NCI-H2171 (cell line): ENCODE measurements at places on chromosomes 4 and X.

- DNase-seq: peak; percentile 81
These were observed 79.4 kb downstream of the FAM53A start for GRCh38 chr4:1604706-1605205.

GRCh38 chr4:153603258-153603657 lies 80.8 kb upstream of the TLR2 start:
- DNase-seq: no peak

- no peak for DNase-seq
These were observed 139.7 kb upstream of the MAMLD1 start for GRCh38 chrX:150223176-150224015.

- DNase-seq: no peak
These were observed 37.8 kb upstream of the FRMD7 start for GRCh38 chrX:132165651-132166050.

DNA sequence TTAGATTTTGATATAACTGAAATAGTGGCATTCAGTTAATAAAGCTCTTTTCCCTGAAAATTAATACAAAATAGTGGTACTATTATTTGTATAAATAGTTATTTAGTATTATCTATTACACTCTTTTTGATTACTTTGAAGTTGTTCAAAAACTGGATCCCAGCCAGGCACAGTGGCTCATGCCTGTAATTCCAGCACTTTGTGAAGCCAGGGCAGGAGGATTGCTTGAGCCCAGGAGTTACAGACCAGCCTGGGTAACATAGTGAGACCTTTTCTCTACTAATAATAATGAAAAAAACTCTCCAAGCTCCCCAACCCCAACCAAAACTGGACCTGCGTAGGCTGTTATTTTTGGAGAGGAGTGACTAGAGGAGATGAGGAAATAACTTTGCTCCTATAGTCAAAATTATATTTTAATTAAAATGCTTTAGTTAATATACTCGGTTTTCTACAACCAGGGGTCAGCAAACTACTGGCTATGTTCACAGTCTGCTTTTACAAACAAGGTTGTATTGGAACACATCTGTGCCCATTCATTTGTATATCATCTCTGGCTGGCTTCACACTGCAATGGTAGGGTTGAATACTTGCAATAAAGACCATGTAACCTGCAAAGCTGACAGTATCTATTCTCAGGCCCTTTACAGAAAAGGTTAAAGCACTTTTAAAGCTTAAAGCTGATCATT lies 27.6 kb downstream of the GUCY1A1 start:
- DNase-seq: no peak

DNA sequence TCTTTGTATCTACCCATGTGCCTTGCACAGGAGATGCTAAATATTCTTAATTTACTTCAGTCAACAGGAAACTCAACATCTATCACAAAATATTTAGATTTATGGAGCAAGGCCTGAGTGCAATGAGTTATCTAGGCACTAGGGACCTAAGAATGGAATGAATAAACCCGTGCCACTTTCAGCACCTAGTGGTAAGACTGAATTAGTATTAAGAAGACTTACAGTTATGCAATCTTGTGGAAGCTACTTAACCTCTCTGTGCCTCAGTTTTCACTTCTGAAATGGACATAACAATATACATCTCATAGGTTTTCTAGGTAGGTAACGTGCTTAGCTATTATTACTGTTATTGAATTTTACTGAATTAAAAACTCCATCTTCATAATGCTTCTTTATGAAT lies 144.6 kb upstream of the MAP3K15 start:
- no peak for DNase-seq

GRCh38 chrX:71998836-71999509 lies 88.3 kb downstream of the NHSL2 start:
- no peak for DNase-seq

GRCh38 chr4:38114386-38115150 lies 154.4 kb downstream of the PTTG2 start:
- DNase-seq: no peak

- DNase-seq: no peak
These were observed 42.0 kb downstream of the IRF2 start for GRCh38 chr4:184432127-184432922.

DNA sequence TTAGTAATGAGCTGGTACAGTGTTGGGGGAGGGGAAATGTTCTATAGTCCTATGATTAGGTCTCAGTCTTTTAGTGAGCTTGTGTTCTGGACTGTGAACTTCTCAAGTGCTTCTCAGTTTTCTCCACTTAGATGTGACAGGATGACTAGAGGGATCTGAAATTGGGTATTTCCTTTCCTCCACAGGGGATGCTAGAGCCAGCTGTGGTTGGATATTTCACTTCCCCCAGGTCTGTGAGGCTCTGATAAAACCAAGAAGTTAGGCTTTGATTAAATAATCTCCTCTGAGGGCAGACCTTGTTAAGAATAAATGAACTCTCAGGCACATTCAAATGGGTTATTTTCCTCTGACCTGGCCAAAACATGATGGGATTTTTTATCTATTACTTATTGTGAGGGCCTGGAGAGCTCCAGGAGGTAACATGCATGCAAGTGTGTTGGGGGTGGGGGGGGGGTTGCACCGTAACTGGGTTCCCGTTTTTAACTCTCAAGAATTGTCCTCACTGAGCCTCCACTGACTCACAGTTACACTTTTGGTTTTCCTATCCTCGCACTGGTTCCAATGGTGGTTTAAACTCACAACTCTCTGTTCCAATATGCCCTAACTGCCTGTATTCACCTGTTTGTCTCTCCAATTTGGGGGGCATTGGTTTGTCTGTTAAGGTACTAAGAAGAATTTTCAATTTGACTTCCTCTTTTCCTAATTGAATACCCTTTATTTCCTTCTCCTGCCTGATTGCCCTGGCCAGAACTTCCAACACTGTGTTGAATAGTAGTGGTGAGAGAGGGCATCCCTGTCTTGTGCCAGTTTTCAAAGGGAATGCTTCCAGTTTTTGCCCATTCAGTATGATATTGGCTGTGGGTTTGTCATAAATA lies 28.1 kb upstream of the GLRA3 start:
- no peak for DNase-seq

- no peak for DNase-seq
These were observed 201.0 kb upstream of the MAMLD1 start for GRCh38 chrX:150162141-150162540.

GRCh38 chrX:131068945-131069719 lies 11.0 kb downstream of the ARHGAP36 start:
- DNase-seq: no peak

DNA sequence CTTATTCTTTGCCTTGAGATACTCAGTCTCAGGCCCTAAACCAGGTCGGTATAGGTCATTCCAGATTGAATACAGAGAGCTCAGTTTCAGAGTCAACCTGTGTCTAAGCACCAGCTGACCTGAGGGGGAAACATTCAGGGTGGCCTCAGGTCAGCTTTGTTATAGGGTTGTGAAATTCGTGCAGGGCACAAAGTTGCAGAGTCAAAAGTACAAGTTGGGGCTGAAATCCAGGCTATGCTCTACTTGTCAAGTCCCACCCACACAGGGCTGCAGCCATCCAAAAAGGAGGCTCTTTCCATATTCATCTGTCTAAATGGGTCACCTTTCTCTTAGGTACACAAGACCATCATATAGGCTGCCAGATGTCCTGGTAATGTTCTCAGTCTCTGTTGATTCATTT lies 89.7 kb downstream of the ITIH6 start:
- DNase-seq: no peak

DNA sequence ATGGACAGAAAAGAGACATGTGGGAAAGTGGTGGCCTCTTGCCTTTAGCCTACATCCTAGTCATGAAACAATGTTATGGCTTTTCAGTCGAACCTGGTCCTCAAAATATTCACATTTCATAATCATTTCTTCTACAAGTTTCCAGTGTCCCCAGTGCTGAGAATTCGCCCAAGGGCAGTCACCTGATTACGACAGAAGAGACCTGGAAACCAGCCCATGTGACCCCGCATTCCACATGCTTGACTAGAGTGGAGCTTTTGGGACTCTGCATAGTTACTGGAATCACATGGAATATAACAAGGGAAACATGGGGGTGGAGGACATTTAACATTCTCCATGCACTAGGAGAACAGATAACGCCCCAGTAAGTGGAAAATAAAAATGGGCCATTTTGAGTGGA lies 100.1 kb downstream of the PPARGC1A start:
- DNase-seq: no peak

DNA sequence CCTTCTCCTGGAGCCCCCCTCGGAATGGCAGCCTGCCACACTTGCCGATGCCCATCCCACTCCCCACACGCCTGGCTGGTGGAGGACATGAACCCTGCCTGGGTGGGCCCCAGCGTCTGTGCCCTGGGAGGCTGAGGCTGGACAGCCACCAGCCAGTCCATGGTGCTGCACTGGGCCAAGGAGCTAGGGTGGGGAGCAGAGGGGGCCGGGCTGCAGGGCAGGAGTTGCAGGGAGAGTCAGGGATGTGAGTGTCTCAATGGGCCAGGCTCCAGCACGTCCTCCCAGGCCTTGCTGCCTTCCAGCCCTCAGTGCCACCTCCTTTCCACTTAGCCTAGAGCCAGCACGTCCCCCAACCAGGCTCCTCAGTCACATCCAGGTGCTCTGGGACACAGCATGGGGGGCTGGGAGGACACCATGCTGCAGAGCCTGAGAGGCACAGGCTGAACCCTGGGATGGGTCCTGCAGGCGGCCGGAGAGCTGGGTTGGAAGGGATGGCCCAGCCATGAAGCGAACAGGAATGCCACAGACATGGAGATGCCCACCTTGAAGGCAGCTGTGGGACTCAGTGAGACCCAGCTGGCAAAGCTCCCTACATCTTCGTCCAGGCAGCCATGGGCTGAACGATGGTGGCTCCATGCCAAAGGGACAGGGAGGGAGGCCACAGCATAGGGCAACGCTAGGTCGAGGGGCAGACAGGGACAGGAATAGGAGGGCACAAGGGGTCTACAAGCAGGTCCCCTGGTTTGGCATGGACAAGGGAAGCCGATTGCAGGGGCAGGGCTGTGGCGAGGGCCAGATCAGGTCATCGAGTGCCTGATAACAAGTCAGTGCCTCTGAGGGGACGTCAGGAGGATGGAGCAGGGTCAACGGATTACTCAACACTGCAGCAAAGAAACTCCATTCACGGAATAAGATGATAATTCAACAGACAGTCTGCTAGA lies 30.1 kb upstream of the MXD4 start:
- no peak for DNase-seq

- DNase-seq: no peak
These were observed 11.0 kb upstream of the SH3TC1 start for GRCh38 chr4:8188085-8188484.

DNA sequence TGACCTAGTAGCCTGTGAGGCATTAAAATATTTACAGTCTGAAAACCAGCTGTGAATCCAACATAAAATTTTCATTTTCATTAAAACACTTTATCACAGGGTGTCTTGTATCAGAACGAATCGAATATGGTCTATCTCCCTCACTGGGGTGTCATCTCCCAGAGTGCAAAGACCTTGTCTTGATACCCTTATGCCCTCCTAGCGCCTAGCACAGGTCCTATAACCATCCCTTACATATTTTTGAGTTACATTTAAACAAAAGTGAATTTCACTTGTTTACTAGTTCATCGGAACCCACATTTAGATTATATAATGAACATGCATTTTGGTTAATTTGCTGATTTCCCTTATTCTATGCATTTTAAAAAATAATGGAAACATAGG lies 14.0 kb downstream of the DIPK2B start:
- no peak for DNase-seq

- DNase-seq: no peak
These were observed 1.0 kb upstream of the TRIM75 start for GRCh38 chr4:165052627-165053026.

- DNase-seq: peak; percentile 44
These were observed 556 bp upstream of the SMARCA5 start for GRCh38 chr4:143512978-143513313.

- peak; percentile 27 for DNase-seq
These were observed at the start of gene PDGFC for GRCh38 chr4:156971676-156972378. Gene PDGFC (minus strand): TSS chr4:156971799. CDS start chr4:156970903, 896 bp downstream.

GRCh38 chrX:31233941-31234496 lies 162.2 kb upstream of the FTHL17 start:
- DNase-seq: no peak

- DNase-seq: no peak
These were observed 25.6 kb downstream of the ATP10D start for GRCh38 chr4:47510506-47511143.

- DNase-seq: no peak
These were observed 326.4 kb upstream of the NOCT start for GRCh38 chr4:138689187-138689586.
